Activated CD4-positive, alpha-beta T cell treated with anti-CD3 and anti-CD28 coated beads for 24 hours (primary cell): ENCODE measurements at places on chromosomes 5 and 9.

GRCh38 chr9:135275571-135276289 is 188.3 kb downstream of the OLFM1 start:
- no peak for DNase-seq

GRCh38 chr5:99010294-99010693 is 81.5 kb upstream of the CHD1 start:
- DNase-seq = no peak

DNA sequence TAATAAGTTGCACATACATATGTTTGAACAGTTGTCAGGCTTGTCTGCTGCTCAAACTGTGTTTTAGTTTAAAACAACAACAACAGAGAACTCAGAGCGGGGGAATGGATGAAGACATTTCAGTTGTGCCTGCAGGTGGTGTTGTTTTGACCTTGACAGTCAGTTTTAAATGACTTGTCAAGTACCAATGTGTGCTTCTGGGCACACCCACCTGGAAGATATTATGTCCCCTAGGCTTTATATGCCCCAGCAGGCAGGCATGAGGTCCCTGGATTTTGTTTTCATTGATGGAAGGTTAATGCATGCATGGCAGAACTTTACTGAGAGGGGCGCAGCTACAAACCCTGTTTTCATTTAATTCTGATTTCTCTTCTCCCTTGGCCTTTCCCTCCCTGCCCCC is 84.6 kb downstream of the AOPEP start:
- DNase-seq = no peak

DNA sequence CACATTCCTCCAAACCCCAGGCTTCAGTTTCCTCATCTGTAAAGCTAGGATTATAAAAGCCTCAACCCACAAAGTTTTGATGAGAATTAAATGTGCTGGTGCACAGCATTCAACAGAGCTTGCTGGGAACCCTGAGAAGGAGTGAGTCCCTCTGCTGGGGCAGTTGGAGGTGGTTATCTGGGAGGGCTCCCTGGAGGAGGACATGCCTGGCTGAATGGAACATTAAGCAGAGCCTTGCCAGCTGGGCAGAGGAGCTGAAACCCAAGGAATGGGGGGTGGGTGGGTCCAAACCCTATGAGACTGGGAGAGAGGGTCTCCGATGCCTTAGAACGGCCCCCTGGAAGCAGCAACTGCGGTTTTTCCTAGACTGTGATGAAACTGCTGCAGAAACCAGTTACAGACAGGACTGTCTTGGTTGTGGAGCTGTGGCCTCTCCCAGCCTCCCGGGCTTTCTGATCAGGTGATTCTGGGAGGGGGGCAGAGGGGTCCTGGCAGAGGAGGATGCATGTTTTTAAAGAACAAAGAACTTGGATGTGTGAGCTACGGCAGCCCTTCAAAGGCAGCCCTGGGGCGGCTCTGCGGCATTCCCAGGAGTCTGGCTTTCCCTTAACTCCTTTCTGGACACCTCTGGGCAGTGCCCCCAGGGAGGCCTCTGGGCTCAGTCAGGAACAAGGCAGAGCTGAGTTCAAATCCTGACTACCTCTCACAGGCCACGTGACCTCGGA is 20.8 kb downstream of the FIBCD1 start:
- DNase-seq = no peak

DNA sequence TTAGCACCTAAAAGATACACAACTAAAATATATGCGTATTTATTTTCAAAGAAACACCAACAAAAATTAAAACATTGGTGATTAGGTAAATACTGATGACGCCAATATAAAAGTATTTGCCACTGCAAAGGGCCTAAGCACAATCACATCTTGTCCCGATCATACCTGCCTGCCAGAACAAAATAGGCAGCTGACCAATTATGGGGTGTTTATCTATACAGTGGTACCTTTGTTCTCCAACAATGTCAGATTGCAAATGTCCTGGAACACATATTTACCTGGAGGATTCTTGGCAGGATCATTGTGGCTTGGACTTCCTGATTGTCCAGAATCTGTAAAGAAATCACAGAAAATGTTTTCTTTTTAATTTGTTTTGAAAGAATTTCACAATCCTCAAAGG is 134.5 kb downstream of the NFIB start:
- no peak for DNase-seq

- no peak for DNase-seq
Observed at GRCh38 chr5:100406640-100407039, 128.5 kb upstream of the FAM174A start.

GRCh38 chr5:17067657-17068392 is 131.7 kb upstream of the MYO10 start:
- DNase-seq = no peak

GRCh38 chr5:100043475-100043874 is 491.7 kb upstream of the FAM174A start:
- DNase-seq = no peak

GRCh38 chr5:107294669-107295068 is 376.1 kb downstream of the EFNA5 start:
- DNase-seq = no peak

DNA sequence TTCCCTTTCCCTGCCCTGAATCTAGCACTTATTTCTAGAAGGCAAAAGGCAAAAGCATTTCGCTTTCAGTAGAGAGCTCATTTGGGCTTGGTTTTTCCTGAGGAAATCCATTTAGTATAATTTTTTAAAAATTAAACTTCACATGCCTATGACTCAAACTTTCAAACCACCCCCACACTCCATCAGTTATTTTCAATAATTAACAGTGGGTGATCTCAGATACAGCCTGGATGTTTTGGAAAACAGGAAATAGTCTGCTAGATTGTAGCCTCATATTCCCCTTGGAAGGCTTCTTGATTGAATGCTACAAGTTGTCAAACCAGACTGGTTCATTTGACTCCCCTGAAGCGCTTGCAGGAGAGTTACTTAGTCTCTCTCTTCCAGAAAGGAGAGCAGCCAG is 40.6 kb downstream of the SEMA5A start:
- DNase-seq = no peak
